ENCODE measurements at places on chromosomes 7 and 10.
A peak's percentile ranks its signal among the peaks of the same experiment; 100 is the strongest.

DNA sequence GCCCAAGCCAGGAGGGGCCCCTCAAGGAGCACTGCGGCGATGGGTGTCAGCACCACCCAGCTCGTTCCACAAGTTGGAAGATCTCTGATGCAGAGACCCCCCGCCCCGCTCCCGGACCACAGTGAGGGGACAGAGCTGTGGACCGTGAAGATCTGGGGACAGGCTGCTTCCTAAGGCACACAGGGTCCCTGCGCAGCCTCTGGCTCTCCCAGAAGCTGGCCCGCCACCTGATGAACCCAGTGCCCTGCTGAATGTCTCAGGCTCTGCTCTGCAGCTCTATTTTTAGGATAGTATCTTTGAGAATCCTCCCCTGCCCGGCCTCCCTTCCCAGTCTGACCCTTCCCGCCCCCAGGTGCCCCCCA is 29.7 kb downstream of the GBX1 start:
- DNase-seq = no peak

DNA sequence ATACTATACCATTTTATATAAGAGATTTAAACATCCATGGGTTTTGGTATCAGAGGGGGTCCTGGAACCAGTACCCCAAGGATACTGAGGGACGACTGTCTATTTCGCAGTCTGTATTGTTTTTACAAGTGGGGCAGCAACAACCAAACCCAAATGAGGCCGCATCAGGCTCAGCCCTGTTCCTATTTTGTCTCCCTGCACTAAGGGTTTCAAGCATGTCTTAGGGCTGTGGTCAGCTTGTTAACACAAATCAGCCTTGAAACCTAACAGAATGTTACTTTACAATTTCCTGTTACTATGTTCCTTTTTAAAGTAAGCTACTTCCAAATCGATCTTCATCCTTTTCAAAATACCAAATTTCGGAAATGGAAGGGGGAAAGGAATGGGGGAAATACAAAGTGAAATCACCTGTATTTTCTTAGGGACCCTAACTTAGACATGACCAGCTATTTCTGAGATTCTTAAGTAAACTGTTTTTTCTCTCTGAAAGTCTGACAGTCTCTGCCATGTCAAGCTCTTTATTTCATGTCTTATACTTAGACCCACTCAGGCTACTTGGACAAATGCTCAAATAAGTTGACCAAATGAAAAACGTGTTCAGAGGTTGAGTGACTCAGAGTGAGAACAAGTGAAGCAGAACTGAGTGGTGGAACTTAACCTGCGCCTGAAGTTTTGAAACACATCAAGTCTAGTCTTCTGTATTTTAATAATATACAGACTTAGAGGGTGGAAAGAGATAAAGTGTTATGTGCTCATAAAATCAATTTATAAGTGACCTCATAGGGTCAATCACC is 75.8 kb downstream of the C1GALT1 start:
- no peak for DNase-seq

- DNase-seq = no peak
Measured at GRCh38 chr10:31867646-31868045, 61.0 kb downstream of the ARHGAP12 start.

DNA sequence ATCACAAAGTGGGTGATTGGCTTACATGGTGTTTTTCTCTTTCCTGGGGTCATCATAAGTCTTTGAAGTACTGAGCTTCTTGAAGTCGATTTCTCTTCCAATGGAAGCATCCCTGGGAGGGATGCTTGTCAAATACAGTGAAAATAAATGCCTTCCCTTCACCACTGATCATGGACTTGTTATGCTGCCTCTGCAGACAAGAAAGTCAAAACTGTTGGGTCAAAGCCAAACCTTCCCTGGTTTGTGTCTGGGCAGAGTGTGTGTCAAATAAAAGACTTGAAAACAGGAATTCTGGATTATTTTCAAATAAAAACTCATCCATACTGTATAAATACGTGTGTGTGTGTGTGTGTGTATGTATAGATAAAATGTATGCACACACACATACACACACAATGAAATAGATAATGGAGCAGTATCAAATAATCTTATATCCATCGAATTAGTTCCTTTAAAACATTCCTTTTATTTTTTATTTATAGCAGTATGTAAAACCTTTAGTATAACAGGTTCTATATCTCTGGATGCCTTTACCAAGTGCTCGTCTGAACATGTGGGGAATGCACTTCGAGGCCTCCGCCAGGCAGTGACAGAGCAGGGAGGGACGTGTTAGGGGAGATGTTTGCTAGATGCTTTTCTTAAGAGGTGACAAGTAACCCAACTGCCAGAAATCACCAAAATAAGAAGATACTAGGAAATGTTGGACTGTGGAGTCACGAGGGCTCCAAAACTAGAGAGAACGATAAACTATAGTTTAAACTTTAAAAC is 27.2 kb upstream of the WNT16 start:
- no peak for DNase-seq

DNA sequence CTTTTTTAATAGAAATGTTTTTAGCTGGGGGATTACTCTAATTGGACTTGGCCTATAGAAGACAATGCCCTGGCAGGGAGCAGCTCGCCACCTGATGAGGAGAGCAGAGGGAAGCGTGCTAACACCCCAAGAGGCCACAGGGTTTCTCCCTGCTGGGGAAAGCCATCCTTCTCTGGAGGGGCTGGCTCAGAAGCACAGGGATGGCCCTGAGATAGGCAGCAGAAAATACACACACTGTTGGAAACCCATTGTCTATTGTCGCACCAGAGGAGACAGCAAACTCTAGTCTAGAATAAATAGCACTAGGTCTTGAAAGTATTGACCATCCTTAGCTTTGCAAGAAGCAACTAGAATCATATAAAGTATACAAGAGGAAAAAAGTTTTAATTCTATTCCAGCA is 5.4 kb downstream of the COBL start:
- DNase-seq = peak; percentile 44

GRCh38 chr10:126798649-126799048 is 106.6 kb upstream of the DOCK1 start:
- no peak for DNase-seq

DNA sequence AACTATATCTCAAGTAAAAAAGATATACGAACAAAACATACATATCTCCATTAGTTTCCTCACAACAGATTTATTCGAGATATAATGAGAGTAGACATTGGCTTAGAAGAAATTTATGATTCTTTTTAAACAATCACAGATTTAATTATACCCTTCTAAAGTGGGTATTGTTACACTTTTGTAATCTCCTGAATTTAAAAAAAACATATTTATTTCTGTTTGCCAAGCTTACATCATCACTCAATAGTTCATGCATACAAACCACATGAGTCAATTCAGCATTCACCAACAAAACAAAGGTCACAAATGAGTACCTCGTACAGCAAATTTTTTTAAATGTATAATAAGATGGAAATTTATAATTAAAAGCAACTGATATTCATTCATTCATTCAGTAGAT is 17.6 kb downstream of the LRRN3 start:
- no peak for DNase-seq

- no peak for DNase-seq
Measured at GRCh38 chr7:66800591-66800990, 60.1 kb downstream of the RABGEF1 start.

GRCh38 chr7:5477126-5477525 is 53.5 kb upstream of the TNRC18 start:
- no peak for DNase-seq

DNA sequence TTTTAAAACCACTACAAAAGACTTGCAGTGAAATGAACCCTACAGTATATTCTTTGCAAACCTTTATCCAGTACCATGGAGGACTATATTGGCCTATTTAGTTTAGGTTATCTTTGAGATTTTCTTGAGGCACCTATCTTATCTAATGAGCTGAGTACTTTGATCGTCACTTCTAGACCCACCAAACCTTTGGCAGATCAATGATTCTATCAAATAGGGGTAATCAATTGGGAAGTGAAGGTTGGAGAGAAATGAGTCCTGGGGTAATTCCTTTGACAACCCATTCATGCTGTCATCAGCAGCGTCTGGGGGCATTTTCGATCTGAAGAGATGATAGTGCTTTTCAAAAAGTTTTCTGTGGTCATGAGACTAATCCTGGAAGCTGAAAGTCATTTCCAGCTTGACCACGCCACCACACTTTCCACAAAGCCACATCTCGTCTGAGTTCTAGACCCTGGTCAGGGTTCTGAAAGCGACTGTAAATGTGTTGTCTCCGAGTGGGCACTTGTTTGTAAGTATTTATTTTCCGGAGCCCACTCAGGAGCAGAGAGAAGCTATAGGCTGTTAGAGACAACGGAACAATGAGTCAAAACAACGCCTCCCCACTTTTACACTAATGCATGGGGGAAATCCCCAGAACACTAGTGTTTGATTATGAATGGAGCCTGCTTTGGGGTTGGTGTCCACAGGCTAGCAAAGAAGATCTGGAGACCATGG is 4.8 kb downstream of the EGR2 start:
- DNase-seq = no peak

- no peak for DNase-seq
Measured at GRCh38 chr10:34489973-34490745, 324.9 kb downstream of the PARD3 start.

GRCh38 chr10:124293616-124294449 is 124.9 kb downstream of the OAT start:
- DNase-seq = no peak

DNA sequence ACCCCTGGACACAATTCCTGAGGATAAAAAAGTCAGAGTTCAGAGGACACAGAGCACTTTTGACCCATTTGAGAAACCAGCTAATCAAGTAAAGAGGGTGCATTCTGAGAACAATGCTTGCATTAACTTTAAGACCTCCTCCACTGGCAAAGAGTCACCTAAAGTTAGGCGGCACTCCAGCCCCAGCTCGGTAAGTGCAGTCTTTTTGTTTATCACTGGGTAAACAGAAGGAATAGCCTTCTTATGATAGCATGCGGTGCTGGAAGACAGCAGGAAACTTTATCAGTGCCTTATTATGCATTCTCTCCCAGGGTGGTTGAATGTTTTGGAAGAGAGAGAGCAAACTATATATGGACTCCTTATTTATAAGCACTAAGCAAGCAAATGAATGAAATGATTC is 130.5 kb downstream of the CDK14 start:
- no peak for DNase-seq

GRCh38 chr10:122882766-122883165 is 3.4 kb upstream of the FAM24B start:
- DNase-seq = no peak

DNA sequence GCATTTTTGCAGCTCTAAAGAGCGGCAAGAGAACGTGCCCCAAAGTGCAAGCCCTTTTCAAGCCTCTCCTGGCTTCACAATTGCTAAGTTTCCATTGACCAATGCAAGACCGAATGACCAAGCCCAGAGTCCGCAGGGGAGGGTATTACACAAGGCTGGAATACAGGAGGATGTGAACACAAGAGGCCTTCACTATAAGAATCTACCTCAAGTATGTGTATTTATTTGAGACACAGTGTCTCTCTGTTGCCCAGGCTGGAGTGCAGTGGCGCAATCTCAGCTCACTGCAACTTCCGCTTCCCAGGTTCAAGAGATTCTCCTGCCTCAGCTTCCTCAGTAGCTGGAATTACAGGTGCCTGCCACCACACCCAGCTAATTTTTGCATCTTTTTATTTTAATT is 22.2 kb upstream of the TPST1 start:
- no peak for DNase-seq

- no peak for DNase-seq
Measured at GRCh38 chr10:9075420-9075819, 1020.9 kb downstream of the GATA3 start.

GRCh38 chr10:130772056-130772455 is 539.5 kb downstream of the TCERG1L start:
- DNase-seq = no peak

- DNase-seq = no peak
Measured at GRCh38 chr7:83796760-83797159, 147.8 kb upstream of the SEMA3E start.

GRCh38 chr7:144786079-144786478 is 49.8 kb downstream of the TPK1 start:
- DNase-seq = no peak

DNA sequence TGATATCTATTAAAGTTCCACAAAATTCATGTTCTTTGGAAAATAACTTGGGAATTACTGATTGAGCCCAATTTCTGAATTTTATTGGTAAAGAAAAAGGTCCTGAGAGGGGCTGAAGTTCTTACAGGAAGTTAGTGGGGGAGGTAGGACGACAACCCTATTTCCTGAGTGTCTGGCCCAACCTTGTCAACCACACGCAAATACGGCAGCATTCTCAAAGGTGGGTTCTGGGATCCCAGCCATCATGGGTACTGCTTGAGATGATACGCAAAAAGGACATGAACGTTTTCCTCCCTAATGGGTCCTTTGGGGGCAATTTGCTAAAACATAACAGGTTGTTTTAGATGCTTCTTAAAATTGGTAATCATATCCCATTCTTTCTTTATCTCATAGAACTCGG is 2.7 kb upstream of the PDCD4 start:
- DNase-seq = no peak

- DNase-seq = no peak
Measured at GRCh38 chr10:58913717-58914116, 262.7 kb upstream of the PHYHIPL start.

DNA sequence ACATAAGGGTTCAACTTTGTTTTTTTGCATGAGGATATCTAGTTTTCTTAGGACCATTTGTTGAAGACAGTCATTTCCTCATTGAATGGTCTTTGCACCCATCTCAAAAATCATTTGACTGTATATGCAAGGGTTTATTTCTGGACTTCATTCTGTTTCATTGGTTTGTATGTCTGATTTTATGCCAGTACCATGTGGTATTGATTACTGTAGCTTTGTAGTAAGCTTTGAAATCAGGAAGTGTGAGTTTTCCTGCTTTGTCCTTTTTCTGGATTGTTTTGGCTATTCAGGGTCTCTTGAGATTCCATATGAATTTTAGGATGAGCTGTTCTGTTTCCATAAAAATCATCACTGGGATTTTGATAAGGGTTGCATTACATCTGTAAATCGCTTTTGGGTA is 63.9 kb downstream of the SND1 start:
- no peak for DNase-seq

DNA sequence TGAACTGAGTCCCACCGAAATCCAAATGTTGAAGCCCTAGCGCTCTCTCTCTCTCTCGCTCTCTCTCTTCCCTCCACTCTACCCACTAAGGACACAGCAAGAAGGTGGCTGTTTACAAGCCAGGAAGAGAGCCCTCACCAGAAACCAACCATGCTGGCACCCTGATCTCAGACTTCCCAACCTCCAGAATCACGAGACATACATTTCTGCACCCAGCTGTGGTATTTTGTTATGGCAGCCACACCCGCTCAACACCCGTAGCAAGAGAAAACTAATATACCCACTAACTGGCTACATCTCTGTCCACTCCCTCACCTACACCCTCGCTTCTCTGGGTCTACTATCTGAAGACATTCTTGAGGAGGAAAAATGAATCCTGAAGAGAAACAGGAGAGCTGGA is 54.8 kb downstream of the CREB3L2 start:
- DNase-seq = no peak
